Brain pericyte (primary cell): ENCODE measurements at places on chromosomes 11 and 22.

- no peak for DNase-seq
Observed at GRCh38 chr22:27344546-27344945, 457.0 kb downstream of the MN1 start.

GRCh38 chr11:130295657-130296056 lies 19.1 kb downstream of the ZBTB44 start:
- DNase-seq, result no peak

DNA sequence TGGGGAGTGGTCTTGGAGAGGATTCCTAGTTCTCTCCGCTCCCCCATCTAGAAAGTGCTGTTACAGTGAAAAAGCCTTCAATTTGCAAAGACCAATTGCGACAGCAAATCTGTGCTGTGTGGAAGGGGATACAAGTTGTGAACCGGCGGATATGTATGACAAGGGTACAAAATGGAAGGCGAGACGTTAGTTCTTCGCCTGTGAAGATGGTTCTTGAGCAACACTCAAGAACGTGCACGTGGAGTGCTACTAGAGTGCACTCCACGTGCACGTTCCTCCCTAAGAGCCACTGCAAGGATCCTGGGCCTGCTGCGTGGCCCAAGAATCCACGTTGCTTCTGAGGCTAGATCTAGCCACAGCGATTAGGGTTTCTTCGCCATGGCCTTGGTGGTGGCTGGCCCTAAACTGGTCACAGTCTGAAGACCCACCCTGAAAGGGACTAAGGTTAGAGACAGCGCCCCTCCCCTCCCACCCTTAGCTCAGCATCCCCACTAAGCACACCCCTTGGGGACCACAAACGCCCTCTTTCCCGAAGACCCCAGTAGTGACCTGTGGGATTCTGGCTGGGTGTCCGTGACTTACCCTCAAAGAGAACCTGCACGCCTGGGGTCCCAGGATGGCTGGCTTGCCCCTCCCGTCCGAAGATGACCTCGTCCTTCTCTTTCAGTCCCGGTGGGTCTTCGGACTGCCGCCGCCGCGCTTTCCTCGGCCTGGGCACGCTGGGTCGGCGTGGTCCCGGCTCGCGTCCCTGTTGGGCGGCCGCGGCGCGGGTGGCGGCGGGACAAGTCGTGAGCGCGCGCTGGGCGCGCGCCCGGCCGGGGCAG lies 519 bp upstream of the PDE3B start:
- DNase-seq, result no peak

GRCh38 chr11:119626197-119626841 lies 102.7 kb downstream of the NECTIN1 start:
- no peak for DNase-seq

GRCh38 chr11:5624489-5625279 lies at the start of gene TRIM34:
TRIM34 (plus strand) TSS chr11:5625001; CDS start chr11:5632332, 7,331 bp downstream.
- DNase-seq, result peak; percentile 30

GRCh38 chr11:86632499-86633269 lies 39.7 kb downstream of the ME3 start:
- peak; percentile 88 for DNase-seq

GRCh38 chr22:38107692-38108515 lies 2.6 kb downstream of the BAIAP2L2 start:
- DNase-seq, result no peak

- DNase-seq, result no peak
Observed at GRCh38 chr11:116598036-116598435, 174.8 kb downstream of the BUD13 start.

DNA sequence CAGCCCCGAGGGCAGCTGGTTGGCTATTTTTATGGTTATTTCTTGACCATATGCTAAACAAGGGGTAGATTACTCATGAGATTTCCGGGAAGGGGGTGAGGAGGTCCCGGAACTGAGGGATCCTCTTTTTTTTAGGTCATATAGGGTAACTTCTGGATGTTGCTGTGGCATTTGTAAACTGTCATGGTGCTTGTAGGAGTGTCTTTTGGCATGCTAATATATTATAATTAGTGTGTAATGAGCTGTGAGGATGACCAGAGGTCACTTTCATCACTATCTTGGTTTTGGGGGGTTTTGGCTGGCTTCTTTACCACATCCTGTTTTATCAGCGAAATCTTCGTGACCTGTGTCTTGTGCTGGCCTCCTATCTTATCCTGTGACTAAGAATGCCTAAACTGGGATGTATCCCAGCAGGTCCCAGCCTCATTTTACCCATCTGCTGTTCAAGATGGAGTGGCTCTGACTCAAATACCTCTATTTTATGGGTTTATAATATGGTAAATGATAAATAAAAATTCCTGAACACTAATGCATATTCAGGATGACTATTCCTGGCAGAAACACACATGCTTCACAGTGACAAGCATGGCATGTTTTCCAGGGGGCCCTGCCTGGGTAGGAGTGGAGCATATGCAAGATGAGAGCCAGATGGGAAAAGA lies 11.2 kb downstream of the KREMEN1 start:
- DNase-seq, result no peak

DNA sequence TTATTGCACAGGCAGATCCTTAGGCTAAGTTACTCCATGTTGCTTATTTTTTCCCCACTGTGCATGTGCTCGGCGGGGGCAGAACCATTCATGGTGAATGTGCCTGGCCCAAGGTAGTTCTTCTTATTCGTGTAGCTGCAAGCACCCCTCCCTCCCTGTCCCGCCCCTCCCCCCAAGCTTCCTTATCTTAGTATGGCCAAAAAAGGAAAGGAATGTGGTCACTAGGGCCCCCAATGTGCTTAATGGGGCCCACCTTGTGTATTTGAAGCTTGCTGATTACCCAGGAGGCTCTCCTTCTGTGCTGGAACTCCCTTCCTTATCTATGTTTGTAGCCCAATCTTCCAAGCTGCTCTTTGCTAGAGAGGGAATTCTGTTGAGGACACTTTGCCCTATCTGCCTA lies 1259.7 kb upstream of the RAG2 start:
- DNase-seq, result no peak

DNA sequence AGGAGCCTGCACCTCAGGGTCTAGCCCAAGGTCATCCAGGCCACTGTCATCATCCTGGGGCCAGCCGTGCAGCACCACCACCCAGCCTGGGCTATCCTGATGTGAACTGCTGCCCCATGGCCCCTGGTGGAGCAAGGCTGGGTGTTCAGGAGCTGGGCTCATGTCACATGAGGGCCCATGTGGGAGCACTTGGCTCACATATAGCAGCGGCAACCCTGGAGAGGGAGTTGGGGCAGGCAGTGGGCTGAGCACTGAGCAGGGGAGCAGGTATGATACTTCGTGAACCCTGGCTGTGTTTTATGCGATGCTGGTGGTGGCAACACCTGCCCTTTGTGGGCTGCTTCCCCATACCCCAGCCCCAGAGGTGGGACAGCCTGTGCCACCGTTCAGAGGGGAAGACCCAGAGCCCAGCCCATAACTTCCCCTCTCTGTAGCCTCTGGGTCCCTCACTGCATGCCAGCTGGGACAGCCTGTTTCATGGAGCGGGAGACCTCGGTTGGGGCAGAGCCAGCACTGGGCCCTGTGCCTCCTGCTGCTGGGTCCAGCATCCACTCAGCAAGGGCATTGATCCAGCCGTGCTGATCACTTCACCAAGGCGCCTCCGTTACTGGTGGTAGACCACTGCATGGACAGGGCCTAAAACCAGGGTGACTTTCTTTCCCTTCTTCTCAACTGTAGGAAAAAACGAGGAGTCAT lies 62.5 kb upstream of the SUSD2 start:
- DNase-seq, result no peak

GRCh38 chr11:93159721-93160120 lies 38.1 kb downstream of the SLC36A4 start:
- no peak for DNase-seq

GRCh38 chr11:44305470-44306051 lies 4.4 kb downstream of the ALX4 start:
- no peak for DNase-seq

DNA sequence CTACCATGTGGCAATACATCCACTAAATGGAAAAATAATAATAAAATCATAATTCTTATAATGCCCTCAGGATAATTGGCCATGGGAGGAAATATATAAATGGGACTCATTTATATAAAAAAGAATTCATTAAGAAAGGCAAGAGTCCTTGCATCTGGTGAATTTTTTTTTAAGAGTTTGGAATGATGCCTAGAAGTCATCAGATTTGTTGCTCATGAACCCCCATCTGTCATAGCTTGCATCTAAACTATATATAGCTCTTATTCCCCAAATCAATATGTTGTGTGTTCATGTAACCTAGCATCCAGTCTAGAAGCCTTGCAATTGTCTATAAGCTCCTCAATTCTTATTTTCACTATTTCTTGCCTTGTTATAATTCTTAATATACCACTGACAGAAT lies 75.9 kb downstream of the CADM1 start:
- DNase-seq, result no peak

- no peak for DNase-seq
Observed at GRCh38 chr11:8317159-8317558, 53.5 kb upstream of the LMO1 start.

- DNase-seq, result no peak
Observed at GRCh38 chr22:27997538-27997937, 78.5 kb upstream of the PITPNB start.

- DNase-seq, result no peak
Observed at GRCh38 chr22:44263547-44263946, 49.2 kb downstream of the SHISAL1 start.

DNA sequence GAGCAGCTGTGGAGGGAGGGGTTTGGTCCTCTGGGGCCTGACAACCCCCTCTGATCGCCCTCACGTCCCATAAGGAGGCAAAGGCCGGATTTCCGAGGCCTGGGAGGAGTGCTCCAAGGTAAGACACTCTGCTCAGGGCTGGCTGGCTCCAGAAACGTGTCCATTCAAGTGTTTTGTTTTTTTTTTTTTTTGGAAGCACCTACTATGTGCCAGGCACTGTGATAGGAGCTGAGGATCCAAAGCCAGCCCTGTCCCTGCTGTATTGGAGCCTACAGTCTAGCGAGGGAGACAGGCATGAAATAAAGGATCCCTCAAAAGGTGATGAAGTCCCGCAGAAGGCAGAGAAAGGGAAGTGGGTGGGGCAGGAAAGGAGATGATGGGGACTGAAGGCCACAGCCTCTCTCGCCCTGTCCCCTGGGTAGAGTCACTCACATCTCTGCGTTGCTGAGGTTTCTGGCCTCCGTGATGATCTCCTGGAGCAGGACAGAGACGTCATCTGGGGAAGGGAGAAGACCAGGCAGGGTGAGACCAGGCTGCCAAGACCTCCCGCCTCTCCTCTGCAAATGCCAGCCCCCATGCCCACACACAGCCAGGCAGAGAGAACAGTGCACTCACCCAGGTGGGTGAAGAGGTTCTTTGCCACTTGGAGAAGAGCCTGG lies 89.2 kb downstream of the PDE2A start:
- DNase-seq, result no peak

GRCh38 chr11:129279326-129280026 lies 87.4 kb upstream of the ARHGAP32 start:
- DNase-seq, result peak; percentile 8

- DNase-seq, result no peak
Observed at GRCh38 chr11:92457250-92457649, 232.6 kb downstream of the FAT3 start.

- DNase-seq, result no peak
Observed at GRCh38 chr11:122178795-122179194, 62.8 kb upstream of the BLID start.

DNA sequence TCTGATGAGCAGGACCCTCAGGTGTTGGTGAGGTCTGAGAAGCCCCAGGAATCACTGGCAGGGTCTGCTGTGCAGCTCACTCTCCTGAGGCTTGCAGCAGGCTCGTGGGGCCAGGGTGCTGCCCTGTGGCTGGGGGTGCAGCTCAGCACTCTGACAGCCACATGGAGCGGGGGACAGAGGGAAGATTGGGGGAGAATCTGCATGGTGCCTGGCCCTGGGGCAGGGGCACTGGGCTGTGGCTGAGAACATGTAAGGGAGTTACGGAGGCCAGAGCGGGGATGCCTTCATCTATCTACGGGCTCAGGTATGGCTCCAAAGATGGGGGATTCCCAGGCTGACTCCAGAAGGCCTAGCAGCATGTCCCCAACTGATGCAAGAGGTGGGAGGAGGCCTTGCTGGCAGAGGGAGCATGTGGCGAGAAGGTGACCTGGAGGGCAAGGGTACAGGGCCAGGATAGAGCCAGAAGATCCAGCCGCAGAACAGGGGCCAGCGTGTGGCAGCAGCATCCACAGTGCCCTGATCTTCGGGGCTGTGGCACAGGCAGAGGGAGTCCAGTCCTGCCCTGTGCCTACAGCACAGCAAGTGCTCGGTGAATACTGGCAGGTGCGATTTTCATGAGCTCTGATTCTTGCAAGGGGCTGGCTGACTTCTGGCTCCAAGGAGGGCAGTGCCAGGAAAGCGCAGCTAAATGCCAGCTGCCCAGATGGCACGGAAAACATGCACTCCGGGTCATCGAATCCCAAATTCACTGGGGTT lies 184.7 kb downstream of the CTTN start:
- no peak for DNase-seq

- no peak for DNase-seq
Observed at GRCh38 chr11:57425565-57426438, 1.1 kb downstream of the SLC43A3 start.

DNA sequence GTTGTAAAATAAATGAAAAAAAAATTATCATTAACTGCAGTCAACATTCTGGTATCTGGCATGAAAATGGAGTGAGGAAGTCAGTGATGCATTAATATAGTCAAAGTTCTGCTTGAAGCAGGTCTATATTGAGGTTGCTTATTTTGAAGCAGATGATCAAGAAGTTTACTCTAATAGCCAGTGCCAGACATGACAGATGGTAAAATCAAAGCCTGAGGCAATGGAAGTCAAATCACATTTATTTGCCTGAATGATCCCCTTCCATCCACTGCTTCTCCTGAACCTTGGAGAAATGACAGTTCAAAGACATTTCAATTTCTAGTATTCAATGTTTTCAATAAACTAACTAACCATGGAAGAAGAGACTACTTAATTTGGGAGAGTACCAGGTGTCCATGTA lies 430.0 kb downstream of the FAM181B start:
- DNase-seq, result no peak

GRCh38 chr11:60390419-60390818 lies 5.8 kb upstream of the MS4A14 start:
- no peak for DNase-seq

DNA sequence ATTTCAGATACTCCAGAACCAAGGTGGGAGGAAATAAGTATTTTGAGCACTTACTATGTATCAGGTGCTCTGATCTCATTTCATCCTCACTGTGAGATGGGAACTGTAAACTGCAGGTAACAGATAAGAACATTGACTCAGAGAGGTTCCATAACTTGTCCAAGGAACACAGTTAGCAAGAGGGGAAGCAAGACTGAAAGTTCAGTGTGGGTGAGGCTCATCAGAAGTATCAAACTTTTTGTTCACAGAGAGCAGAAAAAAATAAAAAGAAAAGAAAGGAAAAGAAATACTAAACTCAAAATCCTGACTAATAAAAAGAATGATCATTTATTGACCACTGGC lies 37.1 kb downstream of the RAB30 start:
- no peak for DNase-seq

DNA sequence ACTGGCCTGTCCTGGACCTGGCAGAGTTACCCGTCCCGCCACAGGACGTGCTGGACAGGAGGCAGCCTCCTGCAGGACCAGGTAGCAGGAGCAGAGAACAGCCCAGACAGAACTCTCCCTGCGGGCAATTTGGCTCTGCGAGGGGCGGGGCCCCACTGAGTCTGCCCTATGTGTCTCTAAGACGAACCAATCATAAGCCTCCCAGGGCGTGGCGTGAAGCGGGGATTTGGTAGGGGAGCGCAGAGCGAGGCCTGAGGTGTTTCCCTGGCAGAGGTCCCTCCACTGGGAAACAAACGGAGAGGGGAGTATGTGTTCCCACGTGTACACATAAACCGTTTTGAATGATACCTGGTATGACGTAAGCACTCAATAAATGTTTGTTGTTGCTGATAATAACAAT lies 7.4 kb downstream of the CD82 start:
- no peak for DNase-seq
